Activated CD8-positive, alpha-beta memory T cell treated with anti-CD3 and anti-CD28 coated beads for 36 hours (primary cell): ENCODE measurements at places on chromosomes 13 and 19. TPM values are rescaled to one million over a fixed set of nuclear protein-coding genes. Genes with fewer than 3 reads are reported as not detected.

The HRC gene
- not detected for total RNA-seq

The KIR2DL1 gene
- total RNA-seq, result 0.42 TPM

The CEACAM7 gene
- not detected for total RNA-seq

The TBC1D17 gene
- 26.3 TPM for total RNA-seq

The TMEM221 gene
- not detected for total RNA-seq

The GIPR gene
- total RNA-seq, result 2.4 TPM

The LHB gene
- total RNA-seq, result not detected

The NCAN gene
- total RNA-seq, result not detected

The NOTCH3 gene
- not detected for total RNA-seq

The FCER2 gene
- 2.5 TPM for total RNA-seq

The MIPEP gene
- total RNA-seq, result 20.7 TPM

The IGFL3 gene
- not detected for total RNA-seq

The TEX26 gene
- total RNA-seq, result not detected

The CBY2 gene
- total RNA-seq, result not detected

The OR7C1 gene
- total RNA-seq, result not detected

The AP1M1 gene
- total RNA-seq, result 107 TPM

The ATCAY gene
- total RNA-seq, result not detected

The ZNF486 gene
- 13.2 TPM for total RNA-seq

The HIPK4 gene
- not detected for total RNA-seq

The ZNF525 gene
- total RNA-seq, result 18.3 TPM

The MBD3L3 gene
- not detected for total RNA-seq

The KCTD12 gene
- total RNA-seq, result 9.9 TPM

The ZNF772 gene
- total RNA-seq, result 6.1 TPM

The DCLK1 gene
- not detected for total RNA-seq

The TINCR gene
- total RNA-seq, result 0.27 TPM

The ACP7 gene
- not detected for total RNA-seq

The ZNF284 gene
- 1.8 TPM for total RNA-seq

The ARHGEF7 gene
- total RNA-seq, result 50.8 TPM

The MISP3 gene
- 1.0 TPM for total RNA-seq

The SIGLECL1 gene
- not detected for total RNA-seq

The PODNL1 gene
- total RNA-seq, result not detected

The PSG2 gene
- not detected for total RNA-seq

The ANKRD24 gene
- total RNA-seq, result 0.78 TPM

The LGALS7 gene
- not detected for total RNA-seq

The C19orf67 gene
- total RNA-seq, result not detected

The GPR12 gene
- total RNA-seq, result not detected

The UNC13A gene
- total RNA-seq, result not detected

The FPR2 gene
- not detected for total RNA-seq

The HTR2A gene
- total RNA-seq, result not detected

The KLK15 gene
- not detected for total RNA-seq

The IFNL1 gene
- not detected for total RNA-seq

The WDR62 gene
- 18.6 TPM for total RNA-seq

The ZNF682 gene
- 10.0 TPM for total RNA-seq

The GRK1 gene
- 0.19 TPM for total RNA-seq

The SIGLEC5 gene
- not detected for total RNA-seq

The PCSK4 gene
- total RNA-seq, result 1.3 TPM

The CBARP gene
- total RNA-seq, result 0.95 TPM

The GPC5 gene
- total RNA-seq, result 0.15 TPM

The SLC25A41 gene
- 0.48 TPM for total RNA-seq

The ALKBH7 gene
- 28.3 TPM for total RNA-seq

The CDC37 gene
- total RNA-seq, result 294 TPM

The GADD45GIP1 gene
- total RNA-seq, result 40.8 TPM

The GPR18 gene
- total RNA-seq, result 13.7 TPM

The GIPC3 gene
- total RNA-seq, result 0.44 TPM

The KLK12 gene
- not detected for total RNA-seq

The SLC6A16 gene
- total RNA-seq, result 0.57 TPM

The ZNF556 gene
- not detected for total RNA-seq

The ENOX1 gene
- total RNA-seq, result 0.10 TPM
